ENCODE measurements at places on chromosomes 1 and 21.

GRCh38 chr1:54230507-54231339, 30.8 kb downstream of the MRPL37 start:
- DNase-seq: no peak

GRCh38 chr1:76640092-76640491, 227.2 kb upstream of the ST6GALNAC5 start:
- no peak for DNase-seq

- DNase-seq: no peak
Measured at GRCh38 chr1:159765806-159766205, 15.0 kb upstream of the DUSP23 start.

- no peak for DNase-seq
Measured at GRCh38 chr1:153680120-153680403, 1.6 kb downstream of the NPR1 start.

GRCh38 chr1:168288311-168289052, 7.8 kb downstream of the TBX19 start:
- DNase-seq: no peak

- no peak for DNase-seq
Measured at GRCh38 chr21:29271927-29272333, 26.8 kb upstream of the BACH1 start.

GRCh38 chr1:24946861-24947658, 17.0 kb upstream of the RUNX3 start:
- no peak for DNase-seq

DNA sequence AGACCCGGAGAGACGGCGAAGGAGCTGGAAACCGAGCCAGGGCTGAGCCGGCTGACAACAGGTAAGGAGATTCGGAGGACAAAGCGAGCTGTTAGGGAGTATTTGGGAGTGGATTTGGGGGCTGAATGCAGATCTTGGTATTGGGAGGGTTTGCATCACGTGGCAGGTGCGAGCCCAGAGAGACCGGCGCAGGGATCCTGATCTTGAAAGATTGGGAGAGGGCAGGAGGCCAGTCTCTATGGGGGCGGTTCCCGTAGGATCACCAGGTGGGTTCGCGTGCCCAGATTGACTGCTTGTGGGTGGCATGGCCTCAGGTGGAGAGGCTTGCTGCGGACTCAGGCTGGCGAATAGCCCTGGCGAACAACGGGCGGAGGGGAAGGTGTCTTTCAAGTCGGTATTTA, 204 bp downstream of the CIART start:
- no peak for DNase-seq

- DNase-seq: no peak
Measured at GRCh38 chr1:238954865-238955264, 431.5 kb upstream of the CHRM3 start.

- no peak for DNase-seq
Measured at GRCh38 chr1:68868606-68869005, 371.7 kb upstream of the DEPDC1 start.

DNA sequence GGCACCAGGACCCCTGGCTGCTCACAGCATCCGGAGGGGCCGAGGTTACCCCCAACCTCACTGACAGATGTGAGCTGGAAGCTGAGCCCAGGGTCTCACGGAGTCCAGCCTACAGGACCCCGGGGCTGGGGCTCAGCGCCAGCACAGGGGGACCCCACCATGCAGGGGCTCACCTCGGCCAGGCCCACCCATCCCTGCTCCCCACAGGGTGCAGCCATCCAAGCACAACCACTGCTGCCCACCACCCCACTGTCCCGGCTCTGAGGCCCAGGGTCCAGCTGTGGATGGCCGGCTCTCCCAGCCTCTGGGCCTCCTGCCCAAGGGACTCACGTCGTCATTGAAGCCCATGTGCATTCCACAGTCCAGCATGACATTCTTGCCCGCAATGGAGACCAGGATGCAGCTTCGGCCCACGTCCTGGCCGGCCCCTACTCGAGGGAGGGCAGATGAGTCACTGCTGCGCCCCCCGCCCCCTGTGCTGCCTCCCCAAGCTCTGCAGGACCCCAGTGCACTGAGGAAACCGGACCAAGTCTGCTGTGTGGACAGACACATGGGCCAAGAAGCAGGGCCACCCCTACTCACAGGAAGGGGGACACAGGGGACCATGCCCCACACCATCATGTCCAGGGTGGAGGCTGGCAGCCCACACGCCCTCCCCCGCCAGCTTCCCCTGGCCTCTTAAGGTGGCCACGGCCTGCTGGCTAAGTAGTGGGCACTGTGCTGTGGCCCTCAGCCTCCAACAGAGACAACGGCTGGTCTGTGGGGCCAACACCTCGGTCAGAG, 3.6 kb downstream of the INTS11 start:
- DNase-seq: no peak

DNA sequence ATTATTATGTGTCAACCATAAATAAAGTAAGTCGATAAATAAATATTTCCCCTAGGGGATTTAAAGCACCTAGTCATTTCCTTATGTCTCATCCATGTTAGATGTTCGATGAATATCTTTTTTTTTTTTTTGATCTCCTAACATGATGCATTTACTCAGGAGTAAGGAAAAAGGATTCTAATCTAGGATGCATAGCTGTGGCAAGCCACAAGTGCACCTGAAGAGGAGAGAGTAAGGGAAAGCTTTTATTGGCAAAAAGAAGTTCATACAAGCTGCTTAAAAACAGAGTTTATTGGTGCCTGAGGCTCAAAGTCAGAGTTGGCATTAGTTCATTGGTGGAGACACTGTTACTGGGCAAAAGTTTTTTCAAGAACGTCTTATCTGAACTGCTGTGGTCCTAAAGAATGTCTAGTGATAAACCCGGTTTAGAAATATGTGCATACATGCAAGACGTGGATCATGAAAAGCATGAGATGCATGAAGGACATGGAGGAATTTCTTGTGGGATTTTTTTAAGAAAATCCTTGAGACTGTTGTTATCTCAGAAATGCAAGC, 51.7 kb downstream of the SWT1 start:
- DNase-seq: no peak

GRCh38 chr1:233998891-233999290, 94.4 kb downstream of the SLC35F3 start:
- no peak for DNase-seq

- no peak for DNase-seq
Measured at GRCh38 chr1:9555942-9556341, 16.7 kb downstream of the SLC25A33 start.

Data from activated T-helper 1 cell treated with Interleukin-2 at 50 U/mL for 16 hours (primary cell).